ENCODE measurements at places on chromosomes 3 and 15. TPM values are rescaled to one million over a fixed set of nuclear protein-coding genes. Genes with fewer than 3 reads are reported as not detected.
A peak's percentile ranks its signal among the peaks of the same experiment; 100 is the strongest.

The NAA50 gene
- total RNA-seq: 118 TPM

The VPS18 gene
- 32.4 TPM for total RNA-seq

The PROS1 gene
- total RNA-seq: 17.7 TPM

GRCh38 chr15:65416845-65417416 is 5.8 kb downstream of the IGDCC4 start:
- no peak for DNase-seq

GRCh38 chr3:79140708-79141107 is 627.1 kb downstream of the ROBO1 start:
- DNase-seq: no peak

DNA sequence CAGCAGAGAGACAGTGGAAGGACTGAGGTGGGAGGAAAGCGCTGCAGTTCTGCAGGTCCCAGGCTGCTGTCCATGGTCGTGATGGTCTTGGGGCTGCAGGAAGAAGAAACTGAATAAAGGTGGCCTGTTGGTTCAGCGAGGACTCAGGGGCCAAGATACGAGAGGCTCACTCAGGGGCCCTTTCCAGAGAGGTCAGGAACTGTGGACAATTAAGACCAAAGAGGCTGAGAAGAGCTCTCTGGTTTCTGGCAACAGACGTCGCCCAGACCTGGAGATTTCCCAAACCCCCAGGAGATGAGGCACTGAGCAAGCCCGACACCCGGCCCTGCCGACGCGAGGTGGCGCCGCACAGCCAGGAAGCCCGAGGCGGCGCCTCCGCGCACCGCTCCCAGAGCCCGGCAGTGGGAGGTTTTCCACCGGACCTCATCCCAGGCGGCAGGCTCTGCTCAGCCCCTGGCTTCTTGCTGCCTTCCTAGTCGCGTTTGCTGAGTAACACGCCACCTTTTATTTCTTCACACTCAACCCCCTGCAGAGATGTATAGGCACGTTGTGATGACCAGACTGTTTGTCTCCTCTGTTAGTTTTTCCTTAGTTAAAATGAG is 56.4 kb upstream of the ARRDC4 start:
- peak; percentile 51 for DNase-seq

GRCh38 chr15:99967841-99968371 is 234.7 kb upstream of the LYSMD4 start:
- DNase-seq: peak; percentile 16

DNA sequence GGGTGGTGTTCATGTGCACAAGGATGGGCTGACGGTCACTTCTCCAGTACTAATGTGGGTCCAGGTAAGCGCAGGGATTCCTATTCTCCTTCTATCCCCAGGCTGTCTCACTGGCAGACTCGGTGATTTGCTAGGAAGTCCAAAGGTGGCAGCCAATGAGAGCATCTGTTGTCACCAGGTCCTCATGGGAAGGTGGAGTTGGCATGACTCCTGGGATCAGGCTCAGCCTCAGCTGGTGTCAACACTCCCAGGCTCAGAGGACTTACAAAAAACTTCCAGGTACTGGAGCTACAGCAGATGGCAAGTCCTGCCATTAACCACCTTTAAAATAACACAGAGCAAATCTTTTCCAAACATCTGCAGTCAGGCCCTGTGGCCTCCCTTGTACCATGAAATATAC is 13.8 kb downstream of the XYLB start:
- no peak for DNase-seq
